ENCODE measurements at places on chromosomes 13 and 19.

GRCh38 chr19:4847190-4847973 lies 15.9 kb upstream of the TICAM1 start:
- DNase-seq = no peak

DNA sequence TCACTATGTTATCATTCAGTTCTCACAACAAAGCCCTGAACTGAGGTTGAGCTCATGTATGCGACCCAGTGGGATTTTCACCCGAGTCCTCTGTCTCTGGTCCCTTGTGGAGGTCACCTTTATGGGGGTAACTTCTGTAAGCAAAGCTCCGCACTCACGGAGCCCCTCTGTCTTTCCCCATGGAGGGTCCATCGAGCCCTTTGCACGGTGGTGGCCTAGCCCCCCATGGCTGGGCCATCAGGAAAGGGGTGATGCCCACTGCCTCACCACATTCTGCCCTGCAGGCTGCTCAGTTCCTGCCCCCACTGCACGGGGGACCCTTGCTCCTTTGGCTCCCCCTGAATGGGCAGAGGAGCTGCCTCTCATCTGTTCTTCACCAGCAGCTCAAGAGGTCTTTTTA lies 39.6 kb downstream of the CHST8 start:
- DNase-seq = no peak

GRCh38 chr13:32179708-32180107 lies 135.5 kb downstream of the ZAR1L start:
- no peak for DNase-seq

- DNase-seq = no peak
Observed at GRCh38 chr19:10137751-10138682, 18.3 kb upstream of the EIF3G start.
